ENCODE measurements at places on chromosomes 6 and 20.

DNA sequence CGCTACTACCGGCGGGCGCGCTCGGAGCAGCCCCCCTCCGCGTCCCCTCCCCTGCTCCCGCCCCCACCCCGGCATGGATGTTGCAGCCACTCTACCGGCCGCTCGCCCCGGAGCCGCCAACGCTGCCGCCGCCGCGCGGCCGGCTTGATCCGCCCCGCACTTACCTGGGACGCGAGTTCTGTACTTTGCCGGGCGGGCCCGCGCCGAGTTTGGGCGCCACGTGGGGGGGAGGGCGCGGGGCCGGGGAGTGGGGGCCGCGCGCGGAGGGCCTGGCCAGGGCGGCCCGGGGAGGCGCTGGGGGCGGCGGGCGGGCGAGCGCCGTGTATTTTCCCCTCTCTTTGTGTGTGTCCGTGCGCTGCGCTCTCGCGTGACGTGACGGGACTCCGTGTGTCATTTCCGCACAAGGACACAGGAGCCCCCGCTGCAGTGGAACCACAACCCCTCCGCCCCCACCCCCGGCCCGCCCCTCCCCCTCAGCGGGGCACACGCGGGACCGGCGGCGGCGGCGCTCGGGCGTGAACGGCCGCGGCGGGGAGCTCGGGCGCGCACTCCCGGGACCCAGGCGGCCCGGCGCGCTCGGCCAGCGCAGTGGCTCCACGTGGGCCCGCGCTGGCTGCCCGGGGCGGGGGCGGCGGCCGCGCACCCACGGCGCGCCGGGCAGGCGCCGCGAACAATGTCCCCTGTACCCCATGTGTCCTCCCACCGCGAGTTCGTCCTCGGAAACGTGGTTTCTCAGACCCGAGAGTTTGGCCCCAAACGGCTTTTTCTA lies at the start of gene BEND3:
TSS of gene BEND3 (minus strand) at position 590 of the 769 bp plus-strand sequence. CDS start 16,230 bp downstream, outside the sequence.
- DNase-seq = peak; percentile 47

- DNase-seq = no peak
These were observed 37.6 kb downstream of the LAMP5 start for GRCh38 chr20:9551808-9552550.

DNA sequence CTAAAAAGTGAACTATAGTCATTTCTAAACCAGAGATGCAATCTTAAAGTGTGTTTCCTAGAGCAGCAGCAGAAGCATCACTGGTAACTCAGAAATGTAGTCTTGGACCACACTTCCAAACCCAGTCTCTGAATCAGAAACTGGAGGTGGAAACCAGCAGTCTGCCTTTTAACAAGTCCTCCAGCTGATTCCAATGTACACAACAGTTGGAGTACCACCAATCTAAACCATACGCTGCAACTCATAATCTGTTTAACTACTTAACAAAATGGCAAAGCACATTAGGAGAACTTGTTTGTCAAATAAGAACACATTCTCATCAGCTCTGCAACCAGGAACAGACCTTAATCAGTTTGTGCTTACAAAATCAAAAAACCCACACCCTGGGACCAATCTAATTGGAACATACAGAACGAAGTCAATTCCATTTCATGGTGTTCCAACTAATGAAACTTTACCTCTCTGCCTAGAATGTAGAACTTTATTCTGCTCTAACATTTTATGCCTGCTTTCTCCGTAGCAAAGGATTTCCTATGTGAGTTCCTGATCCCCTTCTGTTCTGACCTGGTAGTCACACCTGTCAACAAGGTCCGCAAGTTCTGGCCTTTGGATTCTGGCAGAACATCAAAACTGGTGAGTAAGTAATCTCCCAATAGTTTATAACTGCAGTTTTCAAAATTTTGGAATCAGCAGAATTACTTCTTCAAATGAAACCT lies 390.4 kb downstream of the HTR1B start:
- DNase-seq = no peak

DNA sequence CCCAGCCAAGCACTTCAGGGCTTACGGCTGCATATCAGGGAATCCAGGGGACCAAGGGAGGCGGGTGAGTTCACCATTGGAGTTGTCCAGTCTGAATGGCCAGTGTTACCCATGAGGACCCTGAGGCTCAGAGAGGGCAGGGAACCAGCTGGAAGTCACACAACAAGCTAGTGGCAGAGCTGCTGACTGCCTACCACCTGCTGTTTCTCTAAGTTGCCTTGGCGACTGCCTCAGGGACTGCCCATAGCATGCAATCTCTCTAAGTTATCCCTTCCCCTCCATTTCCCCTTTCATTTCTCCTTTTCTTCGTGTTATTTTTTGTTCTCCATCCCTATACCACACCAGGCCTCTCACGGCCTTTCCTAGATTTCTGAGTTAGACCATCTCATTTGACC lies 71.8 kb upstream of the SIRPA start:
- DNase-seq = no peak

DNA sequence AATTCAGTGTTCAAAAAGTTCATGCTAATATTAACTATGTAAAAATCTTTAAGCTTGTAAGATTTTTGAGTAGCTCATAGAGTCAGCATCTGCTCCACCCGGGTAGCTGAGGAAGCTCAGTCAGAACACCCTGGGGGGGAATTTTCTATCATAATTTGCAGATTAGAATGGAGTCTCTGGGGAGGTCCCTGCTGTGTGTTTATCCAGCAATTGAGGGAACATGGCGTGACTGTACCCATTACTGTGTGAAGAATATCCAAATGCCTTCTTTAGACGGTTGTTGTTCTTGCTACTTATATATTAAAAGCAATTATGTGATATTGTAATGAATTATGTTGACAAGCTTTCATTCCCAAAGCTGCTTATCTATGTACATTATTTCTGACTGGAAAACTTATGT lies 64.8 kb downstream of the AIG1 start:
- DNase-seq = no peak

DNA sequence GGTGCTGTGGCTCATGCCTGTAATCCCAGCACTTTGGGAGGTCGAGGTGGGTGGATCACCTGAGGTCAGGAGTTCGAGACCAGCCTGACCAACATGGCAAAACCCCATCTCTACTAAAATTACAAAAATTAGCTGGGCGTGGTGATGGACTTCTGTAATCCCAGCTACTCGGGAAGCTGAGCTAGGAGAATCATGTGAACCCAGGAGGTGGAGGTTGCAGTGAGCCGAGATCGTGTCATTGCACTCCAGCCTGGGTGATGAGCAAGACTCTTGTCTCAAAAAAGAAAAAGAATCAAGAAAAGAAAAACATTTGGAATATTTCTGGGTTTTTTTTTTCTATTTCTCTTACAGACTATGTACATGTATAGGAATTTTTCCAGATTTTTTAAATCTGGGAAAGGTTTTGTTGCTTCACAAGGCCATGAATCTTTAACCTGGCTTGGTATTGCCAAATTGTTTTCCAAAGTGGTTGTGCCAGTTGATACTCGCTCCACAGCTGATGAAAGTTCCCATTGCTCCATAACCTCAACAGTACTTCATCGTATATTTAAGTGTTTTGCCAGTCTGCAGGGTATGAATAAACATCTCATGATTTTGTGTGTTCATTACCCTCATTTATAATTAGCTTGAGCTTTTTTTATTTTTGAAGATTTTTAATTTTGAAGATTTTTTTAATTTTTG lies 33.5 kb downstream of the RNF217 start:
- DNase-seq = no peak

DNA sequence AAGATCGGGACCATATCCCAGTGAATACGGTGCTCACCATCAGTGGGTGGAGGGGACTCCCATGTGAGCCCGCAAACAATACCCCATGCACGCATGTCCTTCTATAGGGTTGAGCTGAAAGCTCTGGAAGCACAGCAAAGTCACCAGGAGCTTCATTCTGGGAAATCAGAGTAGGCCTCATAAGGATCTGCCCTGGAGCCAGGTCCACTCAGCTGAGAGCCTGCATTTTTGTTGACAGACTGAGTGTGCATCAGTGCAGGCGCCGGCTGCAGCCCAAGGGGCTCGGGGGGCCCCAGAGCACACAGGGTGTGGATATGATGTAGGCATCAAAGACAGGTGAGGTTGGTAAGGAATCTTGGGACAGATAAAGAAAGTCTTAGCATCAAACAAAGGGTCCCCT lies 79.8 kb upstream of the CD93 start:
- no peak for DNase-seq

- no peak for DNase-seq
These were observed 224 bp downstream of the MPC1 start for GRCh38 chr6:166382500-166382932.

DNA sequence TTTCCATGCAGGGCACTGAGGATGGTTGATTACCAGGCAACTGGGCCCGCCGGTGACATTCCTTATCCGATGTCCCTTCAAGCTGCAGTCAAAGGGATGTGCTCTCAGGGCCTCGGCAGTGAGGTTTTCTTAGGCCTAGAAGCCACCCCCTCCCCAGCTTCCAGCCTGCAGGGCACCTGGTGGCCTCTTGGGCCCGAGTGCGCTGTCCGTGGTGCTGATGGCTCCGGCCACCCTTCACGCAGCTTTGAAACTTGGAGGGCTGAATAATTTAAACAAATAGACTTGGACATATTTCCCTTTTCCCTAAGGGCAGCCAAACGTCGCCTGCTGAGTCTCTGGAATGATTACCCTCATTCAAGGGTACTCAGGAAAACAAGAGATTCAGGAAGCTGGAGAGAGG lies 8.9 kb upstream of the MLN start:
- DNase-seq = peak; percentile 87

- DNase-seq = no peak
These were observed 47.6 kb upstream of the REV3L start for GRCh38 chr6:111530667-111531066.

DNA sequence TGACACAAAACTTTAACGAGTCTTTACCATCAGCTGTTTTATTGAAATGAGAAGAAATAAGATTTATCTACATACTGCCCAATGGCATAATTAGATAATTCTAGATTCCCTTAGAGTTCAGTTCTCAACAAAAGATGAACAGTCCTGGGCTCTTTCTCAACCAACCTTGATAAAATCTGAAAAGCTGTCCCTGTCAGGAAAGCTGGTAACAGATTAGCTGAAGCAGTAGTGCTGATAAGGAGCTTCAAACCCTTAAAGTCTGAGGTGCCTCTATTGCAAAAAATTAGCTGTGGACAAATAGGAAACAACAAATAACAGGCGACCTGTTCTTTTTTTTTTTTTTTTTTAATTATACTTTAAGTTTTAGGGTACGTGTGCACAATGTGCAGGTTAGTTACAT lies 35.9 kb upstream of the FAM135A start:
- no peak for DNase-seq

GRCh38 chr6:43355862-43356590 lies 13.4 kb downstream of the ZNF318 start:
- DNase-seq = peak; percentile 61

GRCh38 chr6:130617658-130618057 lies 209.5 kb upstream of the SMLR1 start:
- DNase-seq = peak; percentile 10

- DNase-seq = no peak
These were observed 861 bp upstream of the HLA-A start for GRCh38 chr6:29941471-29941870.

- DNase-seq = no peak
These were observed 1310.1 kb downstream of the EPHA7 start for GRCh38 chr6:92109256-92109655.

- DNase-seq = no peak
These were observed 44.2 kb downstream of the CHD6 start for GRCh38 chr20:41573955-41574354.

DNA sequence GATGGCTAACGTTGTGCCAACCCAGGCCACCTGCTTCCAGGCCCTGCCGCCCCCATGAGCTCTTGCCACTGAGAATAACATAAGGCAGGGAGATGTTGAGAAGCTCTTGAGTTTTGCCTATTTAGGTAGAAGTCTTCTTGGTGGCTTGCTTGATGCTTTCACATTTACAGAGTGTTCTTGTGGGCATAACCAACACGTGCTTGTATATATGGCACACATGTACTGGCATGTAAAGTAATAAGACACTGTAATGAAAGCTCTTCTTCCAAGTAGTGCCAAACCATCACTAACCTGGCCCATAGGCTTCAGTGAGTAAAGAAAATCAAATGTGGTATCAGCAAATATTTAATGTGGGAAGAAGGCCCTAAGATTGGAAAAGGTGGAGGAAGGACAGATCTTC lies 146.9 kb upstream of the CITED2 start:
- no peak for DNase-seq

DNA sequence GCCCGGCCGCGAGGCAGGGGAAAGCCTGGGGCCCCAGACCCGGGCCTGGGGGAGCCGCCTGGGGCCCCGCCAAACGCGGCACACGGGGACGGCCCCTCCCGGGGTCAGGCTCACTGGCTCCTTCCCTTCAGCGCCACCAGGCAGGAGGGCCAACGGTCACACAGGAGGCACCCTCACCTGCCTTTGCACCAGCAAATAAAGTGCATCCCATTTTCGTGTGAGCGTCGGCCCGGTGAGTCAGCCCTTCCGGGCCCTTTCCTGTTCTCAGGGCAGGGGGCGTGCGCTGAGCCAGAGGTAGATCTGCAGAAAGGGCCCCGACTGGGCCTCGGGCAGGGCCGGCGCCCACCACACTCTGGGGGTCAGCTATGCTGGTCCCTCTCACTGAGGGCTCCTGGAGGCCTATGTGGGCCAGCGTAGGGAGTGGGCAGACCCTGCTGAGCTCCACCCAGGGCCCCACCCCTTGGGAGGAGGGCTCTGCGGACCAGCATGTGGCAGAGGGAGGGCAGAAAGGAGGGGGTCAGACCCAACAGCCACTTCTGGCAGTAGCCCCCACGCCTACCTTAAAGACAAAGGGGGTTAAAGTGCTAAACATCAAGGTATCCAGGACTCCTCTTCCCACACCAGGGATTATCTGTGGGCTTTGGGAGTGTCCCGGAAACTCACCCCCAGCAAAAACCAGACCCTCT lies 931 bp upstream of the UCKL1 start:
- peak; percentile 89 for DNase-seq

- no peak for DNase-seq
These were observed 777.5 kb upstream of the EPHA7 start for GRCh38 chr6:94196891-94197290.
